Stimulated activated CD4-positive, alpha-beta T cell treated with anti-CD3 and anti-CD28 coated beads, TNF-alpha, amount 100 ng/mL, for 1 hour (primary cell): ENCODE measurements at places on chromosomes 3 and 15.

- DNase-seq = no peak
Observed at GRCh38 chr3:37466660-37467359, 292.4 kb upstream of the LRRFIP2 start.

DNA sequence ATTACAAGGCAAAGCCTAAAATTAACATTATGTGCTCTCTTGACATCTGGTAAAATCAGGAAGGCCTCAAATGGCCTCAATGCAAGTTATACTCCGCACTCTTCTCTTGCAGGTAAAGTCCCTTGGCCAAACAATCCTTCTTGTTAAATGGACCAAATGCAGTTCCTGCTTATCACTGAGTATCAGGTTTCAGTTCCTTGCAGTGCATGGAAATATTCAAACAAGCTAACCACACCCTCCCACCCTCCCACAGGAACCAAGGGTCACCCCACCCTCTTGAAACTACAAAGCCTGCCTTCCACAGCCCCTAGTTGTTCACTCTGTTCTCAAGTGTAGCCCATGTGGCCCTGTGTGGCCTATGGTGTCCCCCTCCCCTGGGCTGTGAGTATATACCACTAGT lies 171.9 kb upstream of the CADPS start:
- DNase-seq = no peak

DNA sequence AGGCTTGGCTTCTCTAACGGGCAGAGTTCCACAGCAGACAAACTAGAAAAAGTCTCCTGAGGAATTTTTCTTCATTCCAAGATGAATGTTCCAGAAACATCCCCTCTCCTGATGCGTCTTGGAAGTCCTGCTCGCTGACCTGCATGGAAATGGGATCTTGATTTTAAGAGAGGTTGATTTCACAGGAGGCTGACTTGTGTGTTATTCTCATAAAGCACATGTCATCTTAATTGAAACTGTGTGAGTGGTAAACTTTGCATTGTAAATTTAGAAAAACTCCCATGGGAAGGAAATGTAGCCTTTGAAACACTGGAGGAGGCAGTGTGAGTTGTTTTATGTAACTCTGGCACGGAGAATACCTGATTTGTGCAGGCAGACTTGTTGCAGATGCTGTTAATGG lies 337.8 kb upstream of the NR2E3 start:
- no peak for DNase-seq

DNA sequence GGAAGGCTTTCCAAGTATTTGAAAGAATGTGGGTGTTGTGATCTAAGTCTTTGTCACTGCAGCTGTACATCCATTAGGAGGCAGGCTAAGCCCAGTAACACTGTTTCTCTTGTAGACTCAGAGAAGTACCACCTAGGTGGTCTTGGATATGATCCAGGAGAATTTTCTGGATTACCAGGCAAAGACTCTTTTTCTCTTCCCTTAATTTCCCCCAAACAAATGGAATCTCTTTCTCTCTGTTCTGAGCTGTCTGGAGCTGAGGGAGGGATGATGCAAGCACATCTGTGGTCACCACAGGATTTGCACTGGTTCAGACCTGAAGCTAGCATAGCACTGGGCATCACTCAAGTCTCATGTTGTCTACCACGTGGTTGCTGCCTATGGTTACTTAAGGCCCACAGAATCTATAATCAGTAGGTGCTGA lies 227.6 kb downstream of the NECTIN3 start:
- no peak for DNase-seq

- DNase-seq = no peak
Observed at GRCh38 chr3:113496924-113497323, 18.0 kb downstream of the SPICE1 start.

GRCh38 chr15:68228971-68229385 lies 550 bp downstream of the CLN6 start:
- no peak for DNase-seq

- no peak for DNase-seq
Observed at GRCh38 chr15:32746116-32746857, 28.5 kb downstream of the GREM1 start.

DNA sequence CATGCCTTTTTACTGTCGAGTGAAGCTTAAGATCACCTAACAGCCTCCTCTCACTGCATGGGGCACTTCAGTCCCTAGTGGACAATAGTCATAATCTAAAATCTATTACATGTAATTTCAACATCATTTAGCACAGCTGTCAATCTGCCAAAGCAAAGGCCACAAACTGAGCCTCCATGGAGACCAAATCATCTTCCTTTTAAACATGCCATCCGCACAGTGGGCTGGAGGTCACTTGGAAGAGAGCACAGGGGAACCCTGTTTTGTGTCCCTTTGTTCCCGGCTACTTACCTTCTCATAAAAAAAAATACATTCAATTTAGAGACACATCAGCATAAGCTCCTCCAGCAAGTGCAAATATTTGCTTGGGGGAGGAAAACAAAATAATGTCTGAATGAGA lies 167.3 kb downstream of the SQOR start:
- no peak for DNase-seq

DNA sequence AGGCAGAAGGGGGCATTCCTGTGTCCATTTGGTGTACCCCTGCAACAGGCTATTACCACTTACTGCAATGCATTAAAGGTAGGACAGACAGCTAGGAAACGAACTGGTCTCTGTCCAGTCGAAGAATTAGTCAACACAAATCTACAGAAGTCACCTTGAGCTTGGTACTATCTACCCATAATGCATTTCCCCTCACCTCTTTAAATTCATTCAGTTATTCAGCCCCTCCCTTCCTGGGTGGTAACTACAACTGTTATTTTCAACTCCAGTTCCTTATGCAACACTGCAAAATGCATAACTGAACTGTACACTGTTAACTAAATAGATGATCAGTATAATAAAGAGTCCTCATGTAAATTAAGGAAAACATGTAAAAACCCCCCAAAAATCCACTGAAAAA lies 77.6 kb downstream of the MAGI1 start:
- no peak for DNase-seq

- DNase-seq = no peak
Observed at GRCh38 chr15:65862682-65863081, 6.6 kb upstream of the RAB11A start.

GRCh38 chr3:101643861-101644613 lies 32.9 kb downstream of the ZBTB11 start:
- DNase-seq = no peak

GRCh38 chr15:82184776-82185175 lies 77.8 kb downstream of the EFL1 start:
- no peak for DNase-seq

GRCh38 chr3:150130404-150131100 lies 159.9 kb upstream of the PFN2 start:
- DNase-seq = no peak

DNA sequence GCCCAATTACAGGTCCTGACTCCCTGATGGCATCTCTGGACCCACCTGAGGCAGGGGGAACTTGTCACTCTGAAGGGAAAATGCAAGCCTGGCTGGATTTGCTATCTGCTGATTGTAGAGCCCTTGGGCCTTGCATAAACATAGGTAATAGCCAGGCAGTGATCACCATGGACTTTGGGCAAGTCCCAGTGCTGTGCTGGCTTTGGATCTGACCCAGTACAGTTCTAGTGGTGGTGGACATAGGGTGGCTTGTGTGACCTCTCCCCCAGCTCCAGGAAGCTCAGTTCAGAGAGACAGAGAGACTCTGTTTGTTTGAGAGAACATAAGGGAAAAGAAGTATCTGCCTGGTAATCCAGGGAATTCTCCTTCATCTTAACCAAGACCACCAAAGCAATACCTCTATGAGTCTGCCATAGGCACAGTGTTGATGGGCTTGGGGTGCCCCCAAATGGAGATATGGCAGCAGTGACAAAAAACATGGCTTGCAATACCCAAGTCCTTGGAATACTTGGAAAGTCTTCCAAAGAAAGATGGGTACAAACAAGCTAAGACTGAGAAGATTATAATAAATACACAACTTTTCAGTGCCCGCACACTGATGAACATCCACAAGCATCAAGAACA lies 348.5 kb downstream of the PYDC2 start:
- no peak for DNase-seq

DNA sequence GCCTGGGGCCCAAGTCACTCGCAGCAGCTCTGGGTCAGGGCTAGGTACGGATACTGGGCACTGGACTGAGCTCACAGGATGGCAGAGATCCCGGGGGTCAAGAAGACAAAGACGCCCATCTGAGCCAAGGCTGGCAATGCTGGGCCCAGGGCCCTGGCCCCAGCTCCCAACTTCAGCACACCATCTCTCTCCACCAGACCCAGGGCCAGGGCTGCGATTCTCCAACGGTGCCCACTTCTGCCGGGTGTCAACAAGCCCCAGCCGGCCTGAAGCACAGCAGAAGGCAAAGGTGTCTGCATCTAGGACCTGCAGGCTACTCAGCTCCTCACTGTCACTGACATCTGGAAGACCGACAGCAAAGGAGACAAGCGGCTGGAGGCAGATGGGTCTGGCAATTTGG lies 8.6 kb downstream of the WDR73 start:
- no peak for DNase-seq
